Fibroblast of skin of right quadriceps (primary cell): ENCODE measurements at places on chromosomes 12 and 14.

- DNase-seq = no peak
Observed at GRCh38 chr12:45315462-45315861, 99.6 kb downstream of the ANO6 start.

DNA sequence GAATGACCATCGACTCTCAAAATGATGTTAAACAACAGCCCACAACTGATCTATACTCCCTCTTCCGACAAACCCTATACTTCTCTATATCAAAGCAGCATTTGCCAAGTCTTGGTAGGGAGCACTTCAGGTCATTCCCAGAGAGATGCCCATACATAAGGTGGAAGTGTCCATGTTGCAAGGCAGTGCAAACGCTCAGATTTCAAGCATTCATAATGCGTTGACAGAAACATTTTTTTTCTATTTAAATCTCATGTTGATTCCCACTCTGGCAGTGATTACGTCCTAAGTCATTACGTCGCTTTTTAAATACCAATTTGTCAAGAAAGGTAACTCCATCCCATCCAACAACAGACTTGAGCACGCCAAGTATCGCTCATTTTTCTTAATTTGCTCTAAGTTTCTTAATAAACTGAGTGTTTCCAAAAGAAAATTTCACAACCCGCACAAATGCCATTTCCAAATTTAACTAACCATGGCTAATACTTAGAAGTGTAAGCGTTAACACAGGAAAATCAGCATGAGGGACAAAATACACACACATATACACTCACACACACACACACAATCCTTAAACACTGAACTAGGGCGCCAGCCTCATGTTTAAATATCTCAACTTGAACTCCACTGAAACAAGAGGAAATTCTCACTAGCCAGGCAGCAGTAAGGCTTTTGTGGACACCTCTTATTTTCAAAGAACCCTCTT lies 1.1 kb downstream of the GXYLT1 start:
- DNase-seq = peak; percentile 10

GRCh38 chr12:29346769-29347421 lies 34.1 kb downstream of the ERGIC2 start:
- no peak for DNase-seq

GRCh38 chr14:58426670-58427280 lies 556 bp downstream of the TIMM9 start:
- DNase-seq = peak; percentile 75

GRCh38 chr12:20513189-20513588 lies 144.9 kb downstream of the PDE3A start:
- DNase-seq = no peak

DNA sequence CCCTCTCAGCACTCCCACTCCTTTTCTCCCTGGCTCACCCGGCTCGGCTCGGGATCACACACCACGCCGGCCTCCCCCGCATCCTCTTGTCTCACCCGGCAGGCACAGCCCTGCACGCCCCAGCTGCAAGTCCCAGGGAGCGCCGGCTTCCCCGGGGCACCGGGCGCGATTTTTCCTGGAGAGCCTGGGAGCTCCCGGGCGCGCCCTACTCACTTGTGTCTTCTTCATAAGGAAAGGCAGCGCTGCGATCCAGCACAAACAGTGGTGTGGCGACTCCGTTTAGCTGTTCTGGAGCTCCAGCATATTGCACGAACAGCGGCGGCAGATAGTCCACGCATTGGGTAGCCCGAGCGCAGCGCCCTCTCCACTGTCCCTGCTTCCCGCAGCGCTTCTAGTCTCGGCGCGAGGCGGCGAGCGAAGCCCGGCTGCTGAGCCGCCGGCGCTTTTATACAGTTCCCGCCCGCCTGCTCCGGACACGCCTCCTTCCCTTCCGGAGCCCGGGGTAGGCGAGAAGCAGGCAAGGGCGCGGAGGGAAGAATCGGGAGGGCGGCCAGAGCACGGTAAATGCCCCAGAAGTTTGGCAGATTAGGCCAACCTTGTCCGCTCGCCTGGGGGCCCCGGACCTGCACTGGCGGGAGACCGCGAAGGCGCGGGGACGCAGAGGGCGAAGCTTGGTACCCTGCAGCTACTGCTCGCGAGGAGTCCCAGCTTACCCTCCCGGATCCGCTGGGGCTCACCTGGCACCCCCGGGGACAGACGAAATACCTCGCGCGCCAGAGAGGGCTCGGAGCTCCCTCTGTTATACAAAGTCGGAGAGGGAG lies at the start of gene KITLG:
TSS of gene KITLG (minus strand) at position 421 of the 821 bp plus-strand sequence. CDS start at position 228, 193 bp downstream.
- peak; percentile 90 for DNase-seq

DNA sequence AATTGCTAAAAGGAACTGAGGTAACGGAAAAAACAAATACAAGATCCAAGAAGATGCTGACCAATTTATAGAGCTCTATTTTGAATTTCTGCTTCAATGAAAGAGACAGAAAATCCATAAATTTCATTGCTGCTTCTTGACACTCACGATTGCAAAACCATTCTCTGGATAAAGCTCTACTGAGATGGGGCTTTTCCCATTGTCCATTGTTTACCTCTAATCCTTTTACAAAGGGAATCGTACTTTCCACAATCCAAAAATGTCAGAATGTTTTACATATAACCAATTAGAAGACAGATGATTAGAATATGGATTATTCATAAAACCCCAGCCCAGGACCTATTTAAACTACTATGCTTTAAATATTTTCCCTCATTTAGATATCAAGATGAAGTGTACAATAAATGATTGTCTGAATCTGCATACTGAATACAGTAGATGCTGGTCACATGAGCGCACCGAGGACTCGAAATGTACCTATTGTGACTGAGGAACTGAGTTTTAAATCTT lies 16.7 kb upstream of the TMCC3 start:
- no peak for DNase-seq

DNA sequence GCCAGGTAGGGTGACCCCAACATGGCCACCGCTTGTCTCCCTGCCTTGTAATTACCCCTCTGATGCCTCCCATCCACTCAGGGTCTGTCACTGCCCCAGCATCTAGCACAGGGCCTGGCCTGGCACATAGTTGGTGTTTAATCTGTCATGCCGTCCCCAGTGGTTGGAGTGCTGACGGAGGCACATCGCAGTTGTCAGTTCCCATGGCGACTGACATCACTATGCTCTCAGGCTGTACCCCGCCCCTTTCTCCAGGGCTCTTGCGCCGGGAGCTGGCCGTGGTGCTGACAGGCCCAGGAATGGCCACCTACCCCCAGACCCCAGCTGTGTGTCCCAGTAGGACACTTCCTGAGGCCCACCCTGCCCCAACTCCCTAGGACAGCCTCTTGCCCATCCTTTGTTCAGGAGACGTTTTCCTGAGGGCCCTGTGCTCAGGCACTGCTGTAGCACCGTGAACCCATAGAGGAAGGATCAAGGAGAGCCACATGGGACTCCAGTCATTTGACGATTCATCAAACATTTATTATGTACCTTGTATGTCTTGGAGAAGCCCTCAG lies 23.0 kb downstream of the FAM222A start:
- peak; percentile 38 for DNase-seq

DNA sequence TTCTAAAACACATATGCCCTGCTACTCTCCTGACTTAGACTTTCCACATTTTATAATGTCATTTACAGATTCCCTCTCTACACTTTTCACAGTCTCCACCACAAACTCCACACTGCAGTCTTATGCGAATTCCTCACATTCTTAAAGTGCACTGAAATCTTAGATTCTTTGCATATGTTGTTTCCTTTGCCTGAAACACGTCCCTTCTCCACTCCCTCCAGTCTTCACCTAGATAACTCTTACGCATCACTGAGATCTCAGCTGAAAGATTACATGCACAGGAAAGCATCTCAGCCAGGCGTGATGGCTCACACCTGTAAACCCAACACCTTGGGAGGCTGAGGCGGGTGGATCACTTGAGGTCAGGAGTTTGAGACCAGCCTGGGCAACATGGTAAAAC lies 3.8 kb upstream of the ARHGAP9 start:
- DNase-seq = peak; percentile 74

DNA sequence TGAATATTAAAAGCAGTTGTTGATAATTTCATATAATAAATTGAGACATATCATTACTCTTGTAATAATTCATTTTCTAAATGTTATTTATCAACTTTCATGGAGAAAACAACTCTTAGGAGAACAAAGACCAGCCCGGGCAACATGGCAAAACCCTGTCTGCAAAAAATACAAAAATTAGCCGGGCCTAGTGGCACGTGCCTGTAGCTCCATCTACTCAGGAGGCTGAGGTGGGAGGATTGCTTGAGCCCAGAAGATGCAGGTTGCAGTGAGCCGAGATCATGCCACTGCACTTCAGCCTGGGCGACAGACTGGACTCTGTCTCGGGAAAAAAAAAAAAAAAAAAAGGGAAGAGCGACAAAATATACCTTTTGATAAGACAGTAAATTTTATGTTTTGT lies 21.2 kb downstream of the SLC35E3 start:
- DNase-seq = no peak

DNA sequence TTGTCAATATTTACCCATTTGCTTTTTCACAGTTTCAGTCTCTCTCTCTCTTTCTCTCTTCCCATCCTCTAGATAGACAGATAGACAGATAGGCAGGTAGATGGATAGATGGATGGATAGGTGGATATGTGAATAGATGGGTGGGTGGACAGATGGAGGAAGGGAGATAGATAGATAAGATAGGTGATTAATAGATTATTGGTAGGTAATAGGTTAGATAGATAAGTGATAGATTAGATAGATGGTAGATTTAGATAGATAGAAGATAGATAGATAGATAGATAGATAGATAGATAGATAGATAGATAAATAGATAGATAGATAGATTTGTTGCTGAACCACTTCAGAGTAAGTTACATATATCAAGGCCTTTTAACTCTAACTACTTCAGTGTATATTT lies 148.2 kb downstream of the SLC15A4 start:
- DNase-seq = no peak

- DNase-seq = peak; percentile 92
Observed at GRCh38 chr14:83217492-83217891, 1683.8 kb upstream of the SEL1L start.

GRCh38 chr12:1297206-1297605 lies 297.2 kb downstream of the FBXL14 start:
- DNase-seq = peak; percentile 60

DNA sequence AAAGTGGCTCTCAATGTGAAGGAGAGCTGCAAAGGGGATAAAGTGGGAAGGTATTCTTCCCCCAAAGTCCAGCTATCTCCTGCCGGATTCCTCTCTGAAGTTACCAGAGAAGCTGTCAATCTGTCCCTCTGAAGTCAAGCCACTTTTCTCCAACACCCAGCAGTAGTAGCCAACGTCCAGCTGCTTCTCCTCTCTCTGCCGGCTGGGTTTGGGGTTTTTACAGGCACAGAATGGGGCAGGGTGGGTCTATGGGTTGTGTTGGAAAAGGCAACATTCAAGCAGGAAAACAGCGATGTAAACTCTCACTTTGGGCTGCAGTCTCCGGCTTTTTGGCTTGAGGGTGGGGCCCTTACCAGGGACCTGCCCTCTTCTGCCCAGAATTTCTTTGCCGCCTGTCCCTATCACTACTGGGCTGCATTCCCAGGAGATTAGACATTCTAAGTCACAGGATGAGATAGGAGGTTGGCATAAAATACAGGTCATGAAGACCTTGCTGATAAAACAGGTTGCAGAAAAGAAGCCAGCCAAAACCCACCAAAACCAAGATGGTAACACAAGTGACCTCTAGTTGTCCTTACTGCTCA lies 16.3 kb downstream of the CAPZA3 start:
- no peak for DNase-seq

DNA sequence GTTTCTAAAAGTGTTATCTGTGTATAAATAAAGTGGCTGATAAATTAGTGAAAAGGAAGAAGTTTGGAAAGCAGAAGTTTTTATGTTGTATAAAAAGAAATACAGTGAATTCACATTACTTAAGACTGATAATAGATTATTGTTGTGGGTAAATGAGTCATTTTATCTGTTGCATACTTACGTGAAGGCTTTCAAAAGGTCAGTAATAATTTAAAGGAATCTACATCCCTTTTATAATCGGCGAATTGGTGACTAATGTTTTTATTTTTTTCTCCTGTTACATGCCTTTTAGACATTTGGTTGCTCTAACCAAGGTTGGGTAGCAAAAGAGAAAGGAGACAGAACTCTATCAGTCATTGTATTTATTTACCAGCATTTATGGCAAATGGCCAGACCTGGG lies 155.9 kb downstream of the SLC41A2 start:
- peak; percentile 41 for DNase-seq

GRCh38 chr14:72970058-72970630 lies 43.9 kb downstream of the DCAF4 start:
- no peak for DNase-seq

- DNase-seq = no peak
Observed at GRCh38 chr12:120358412-120359100, 10.4 kb downstream of the MSI1 start.

DNA sequence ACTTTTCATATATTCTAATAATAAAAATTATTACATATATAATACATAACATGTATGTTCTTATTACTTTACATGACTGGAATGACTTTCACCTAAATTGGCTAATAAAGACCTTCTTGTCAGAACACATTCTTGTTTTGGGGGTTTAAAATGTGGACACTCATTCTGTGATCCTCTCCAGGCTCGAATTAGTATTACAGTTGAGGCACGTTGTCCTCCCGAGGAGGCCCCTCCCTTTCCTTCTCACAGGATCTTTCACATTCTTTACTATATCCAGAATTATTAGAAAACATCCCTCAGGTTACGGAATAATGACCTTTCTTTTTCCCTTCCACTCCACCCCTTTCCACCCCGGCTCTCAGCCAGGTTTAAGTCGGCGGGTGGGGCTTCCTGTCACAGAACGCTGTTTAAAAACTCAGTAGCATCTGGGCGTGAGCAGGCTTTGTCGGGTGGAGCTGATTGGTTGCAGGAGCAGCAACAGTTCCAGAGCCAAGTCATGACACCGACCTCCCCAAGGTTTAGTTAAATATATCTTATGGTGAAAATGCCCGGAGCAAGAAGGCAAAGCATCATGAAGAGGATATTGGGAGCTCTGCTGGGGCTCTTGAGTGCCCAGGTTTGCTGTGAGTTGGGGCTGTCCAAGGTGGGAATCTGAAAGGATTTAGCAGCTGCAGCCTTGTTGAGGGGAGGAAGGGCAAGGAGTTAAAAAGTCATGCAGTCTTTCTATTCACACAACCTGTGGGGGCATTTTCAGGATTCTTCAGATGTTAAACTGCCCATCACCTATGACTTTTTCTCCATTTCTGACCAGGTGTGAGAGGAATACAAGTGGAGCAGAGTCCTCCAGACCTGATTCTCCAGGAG lies 396.7 kb upstream of the OR4E1 start:
- no peak for DNase-seq

GRCh38 chr14:99724196-99724891 lies 40.2 kb downstream of the CYP46A1 start:
- peak; percentile 18 for DNase-seq
